Stimulated activated CD8-positive, alpha-beta memory T cell treated with anti-CD3 and anti-CD28 coated beads, Interleukin-2, amount 100 ng/mL, for 1 hour (primary cell): ENCODE measurements at places on chromosomes 3 and 15.

DNA sequence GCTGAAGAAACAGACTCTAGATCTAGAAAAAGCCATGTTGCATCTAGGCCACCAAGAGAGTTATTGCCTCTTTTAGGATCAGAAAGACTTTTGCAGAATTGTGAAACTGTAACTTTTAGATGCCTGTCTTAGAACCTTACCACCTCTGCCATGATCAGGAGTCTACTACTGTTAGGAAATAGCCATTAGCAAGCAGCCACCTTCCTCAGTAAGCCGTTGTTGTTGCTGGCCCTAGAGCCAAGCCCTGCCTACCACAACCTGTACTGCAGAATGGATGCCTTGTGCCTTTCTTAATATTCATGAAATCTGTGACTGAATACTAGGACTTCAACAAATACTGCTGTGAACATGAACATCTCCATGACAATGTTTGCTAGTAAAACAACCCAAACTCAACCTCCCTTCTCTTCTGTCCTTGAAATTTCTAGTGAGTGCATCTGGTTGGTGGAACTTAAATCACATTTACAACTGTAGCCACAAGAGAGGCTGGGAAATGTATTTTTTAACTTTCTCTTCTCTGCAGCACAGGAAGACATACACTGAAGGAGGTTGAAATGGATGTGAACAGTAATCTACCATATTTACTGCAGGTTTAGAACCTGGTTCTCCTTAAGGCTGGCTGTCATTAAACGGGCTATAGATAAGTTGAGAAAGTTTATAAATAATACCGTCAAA lies 20.7 kb downstream of the RASA2 start:
- no peak for DNase-seq

GRCh38 chr3:16548721-16549120 lies 35.2 kb upstream of the RFTN1 start:
- no peak for DNase-seq

DNA sequence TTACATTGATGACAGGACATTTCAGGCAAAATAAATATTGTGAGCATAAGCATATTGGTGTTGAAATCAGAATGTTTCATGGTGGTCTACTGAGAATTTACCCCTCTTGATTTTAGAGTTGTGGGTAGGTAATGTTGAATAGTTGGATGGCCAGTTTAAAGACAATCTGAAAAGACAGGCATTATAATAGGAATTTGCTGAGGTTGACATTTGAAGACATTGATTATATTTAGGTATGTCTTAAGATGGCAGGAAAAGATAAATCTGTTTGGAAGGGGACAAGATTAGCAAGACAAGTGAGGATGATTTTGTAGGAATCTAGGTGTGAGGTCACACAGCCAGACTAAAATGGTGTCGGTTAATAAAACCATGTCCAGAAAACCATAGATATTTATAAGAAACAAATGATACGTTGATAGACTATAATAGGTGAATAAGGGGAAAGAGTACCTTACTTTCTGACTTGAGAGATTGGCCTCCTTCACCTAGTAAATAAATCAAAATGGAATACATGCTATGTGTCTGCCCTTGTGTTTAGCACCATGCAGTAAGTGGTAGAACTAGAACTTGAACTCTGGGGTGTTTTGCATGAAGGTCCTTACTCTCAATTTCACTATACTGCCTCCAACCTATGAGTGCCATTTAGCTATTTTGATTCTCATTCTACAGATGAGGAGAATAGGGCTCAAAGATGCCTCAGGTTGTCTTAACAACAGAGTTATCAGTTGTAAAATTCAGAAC lies 57.9 kb downstream of the ALCAM start:
- DNase-seq: no peak

DNA sequence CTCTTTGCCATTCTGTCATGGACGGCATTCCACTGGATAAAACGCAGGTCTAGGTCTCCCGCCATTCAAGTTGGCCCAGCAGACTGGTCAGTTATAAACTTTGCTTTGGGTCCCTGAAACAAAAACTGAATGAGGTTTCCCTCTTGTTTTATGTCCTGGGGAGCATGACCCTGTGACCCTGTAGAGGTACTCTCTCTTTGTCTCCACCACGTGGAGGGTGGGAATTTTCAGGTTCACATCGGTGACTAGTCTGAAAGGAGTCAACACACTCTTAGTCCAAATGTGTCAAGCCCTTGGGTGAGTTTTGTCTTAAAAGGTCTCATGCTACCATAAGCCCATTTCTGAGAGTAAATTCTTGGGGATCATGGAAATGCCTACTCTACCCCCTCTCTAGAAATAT lies 139.9 kb downstream of the PLCH1 start:
- DNase-seq: no peak

- no peak for DNase-seq
These were observed 17.1 kb downstream of the PRR23E start for GRCh38 chr3:127209840-127210653.

GRCh38 chr15:92928225-92928750 lies 28.2 kb downstream of the CHD2 start:
- no peak for DNase-seq

- no peak for DNase-seq
These were observed 3.1 kb downstream of the MELTF start for GRCh38 chr3:197026481-197026866.

- DNase-seq: no peak
These were observed 163.2 kb upstream of the P2RY1 start for GRCh38 chr3:152671446-152672319.

GRCh38 chr3:65080432-65080831 lies 392.6 kb upstream of the ADAMTS9 start:
- no peak for DNase-seq

GRCh38 chr3:151383956-151384355 lies 597 bp downstream of the P2RY12 start:
- no peak for DNase-seq

DNA sequence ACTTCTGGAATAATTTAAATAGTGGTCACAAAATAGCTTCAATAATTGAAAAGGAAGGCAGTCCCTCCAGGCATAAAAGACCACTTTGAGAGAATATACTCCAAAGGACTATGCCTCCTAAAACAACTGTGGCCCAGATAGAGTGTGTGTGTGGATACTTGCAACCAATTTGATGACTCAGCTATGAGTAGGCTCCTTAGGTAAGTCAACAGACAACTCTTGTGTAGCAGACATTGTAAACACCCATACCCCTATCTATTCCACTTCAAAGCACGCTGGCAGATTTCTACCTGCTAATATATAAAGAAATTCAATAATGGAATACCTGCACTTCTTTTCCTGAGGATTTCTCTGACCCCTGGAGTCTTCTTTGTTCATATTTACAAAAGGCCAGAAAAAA lies 254.5 kb downstream of the NEK10 start:
- DNase-seq: no peak

GRCh38 chr3:112585782-112586181 lies 23.9 kb downstream of the SLC35A5 start:
- no peak for DNase-seq

GRCh38 chr3:112774293-112774926 lies 72.3 kb downstream of the CD200R1L start:
- DNase-seq: no peak

DNA sequence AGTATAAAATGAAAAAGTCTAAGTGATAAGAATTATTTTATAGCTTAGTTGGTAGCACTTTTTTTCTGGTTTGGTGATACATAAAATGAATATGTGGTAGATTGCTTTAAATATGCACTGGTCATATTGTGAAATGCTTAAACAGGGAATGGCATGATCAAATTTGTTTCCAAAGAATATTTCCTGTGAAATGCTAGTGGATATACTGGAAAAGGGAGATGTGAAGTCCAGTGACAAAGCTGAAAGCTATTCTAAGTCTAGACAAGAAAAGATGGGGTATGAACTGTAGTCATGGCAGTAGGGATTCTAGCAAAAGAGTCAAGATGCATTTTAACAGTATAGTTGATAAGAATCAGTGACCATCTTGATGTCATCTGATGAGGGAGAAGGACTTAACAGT lies 98.9 kb upstream of the MME start:
- DNase-seq: no peak

GRCh38 chr3:184781801-184782200 lies 30.2 kb upstream of the VPS8 start:
- no peak for DNase-seq

DNA sequence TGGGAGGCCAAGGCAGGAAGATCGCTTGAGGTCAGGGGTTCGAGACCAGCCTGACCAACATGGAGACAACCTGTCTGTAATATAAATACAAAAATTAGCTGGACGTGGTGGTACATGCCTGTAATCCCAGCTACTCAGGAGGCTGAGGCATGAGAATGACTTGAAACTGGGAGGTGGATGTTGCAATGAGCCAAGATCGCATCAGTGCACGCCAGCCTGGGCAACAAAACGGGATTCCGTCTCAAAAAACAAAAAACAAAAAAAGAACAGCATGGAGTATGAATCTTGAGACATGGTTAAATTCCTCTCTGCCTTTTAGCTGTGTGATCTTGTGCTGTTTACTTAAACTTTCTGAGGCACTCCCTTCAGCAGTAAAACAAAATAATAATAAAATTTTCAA lies 244.9 kb downstream of the FGF12 start:
- DNase-seq: no peak

GRCh38 chr15:28960979-28961378 lies 75.2 kb downstream of the APBA2 start:
- no peak for DNase-seq

DNA sequence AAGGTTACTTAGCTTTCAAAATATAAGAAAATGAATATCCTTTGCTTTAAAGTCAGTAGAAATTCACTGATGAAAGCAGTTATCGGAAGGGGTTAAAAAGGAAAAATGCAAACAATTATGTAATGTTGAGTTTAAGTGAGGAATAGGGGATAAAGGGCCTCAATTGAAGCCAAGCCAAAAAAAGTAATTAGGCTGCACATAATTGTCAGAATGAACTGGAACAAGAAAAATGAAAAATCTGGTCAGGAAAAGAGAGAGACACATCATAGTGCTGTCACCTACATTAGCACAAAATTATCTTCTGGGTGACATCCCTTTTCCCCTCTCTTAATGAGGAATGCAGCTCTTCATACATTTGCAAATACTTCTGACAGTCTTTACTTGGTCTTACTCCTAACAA lies 48.8 kb upstream of the PIK3R4 start:
- DNase-seq: no peak
